NCI-H2107 (cell line): ENCODE measurements at places on chromosomes 3 and 15.

- DNase-seq: no peak
Measured at GRCh38 chr3:45125550-45126026, 20.6 kb downstream of the CDCP1 start.

- DNase-seq: no peak
Measured at GRCh38 chr3:66386925-66387650, 113.7 kb downstream of the LRIG1 start.

GRCh38 chr15:29283381-29283780 lies 13.8 kb upstream of the NSMCE3 start:
- no peak for DNase-seq

DNA sequence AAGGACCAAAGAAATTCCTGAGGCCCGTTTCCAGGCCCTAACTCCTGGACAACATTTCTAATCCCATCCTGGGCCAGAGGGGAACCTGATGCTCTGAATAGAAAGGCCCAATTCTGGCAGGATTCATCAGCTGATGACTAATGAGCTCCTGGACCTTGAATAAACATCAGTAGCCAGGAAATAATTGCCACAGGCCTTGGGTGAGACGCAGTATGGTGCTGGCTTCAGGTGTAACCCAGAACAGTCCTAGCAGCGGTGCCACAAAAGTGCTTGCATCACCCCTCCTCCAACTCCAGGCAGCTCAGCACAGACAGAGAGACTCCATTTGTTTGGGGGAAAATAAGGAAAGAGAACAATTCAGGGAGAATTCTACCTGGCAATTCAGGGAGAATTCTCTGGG lies 184.7 kb upstream of the POU1F1 start:
- no peak for DNase-seq

DNA sequence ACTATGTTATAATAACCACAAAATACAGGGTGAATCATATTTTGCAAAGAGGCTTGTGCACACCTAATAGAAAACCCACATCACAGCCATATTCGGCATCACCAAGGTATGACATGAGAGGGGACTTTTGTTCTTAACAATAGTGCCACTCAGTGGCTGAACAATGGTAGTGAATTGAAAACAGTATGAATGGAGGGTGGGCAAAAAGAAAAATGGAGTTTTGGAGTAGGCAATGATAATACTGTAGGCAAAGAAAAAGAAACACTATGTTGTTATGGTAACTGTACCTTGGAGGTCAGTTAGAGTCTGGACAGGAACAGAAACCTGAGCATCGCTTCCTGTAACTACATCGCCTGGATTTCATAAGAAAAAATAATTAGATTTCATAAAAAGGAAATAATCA lies 348.6 kb downstream of the PLCL2 start:
- DNase-seq: no peak

GRCh38 chr3:146166415-146166821 lies 5.4 kb upstream of the PLOD2 start:
- DNase-seq: no peak

GRCh38 chr3:65751123-65751700 lies 287.5 kb downstream of the MAGI1 start:
- no peak for DNase-seq

DNA sequence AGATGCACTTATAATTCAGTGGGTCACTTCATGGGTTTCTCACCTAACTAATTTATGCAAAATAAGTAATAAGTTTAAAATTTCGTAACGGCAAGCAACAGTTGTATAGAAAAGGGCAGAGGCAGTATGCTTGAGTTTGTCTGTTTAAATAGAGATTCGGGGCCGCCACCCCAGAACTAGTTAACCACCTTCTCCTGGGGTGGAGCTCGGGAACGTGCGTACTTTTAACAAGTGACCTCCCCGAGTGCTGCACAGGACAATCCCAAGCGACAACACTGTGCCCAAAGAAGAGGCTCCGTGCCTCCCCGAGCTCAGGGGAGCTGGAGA lies 439 bp downstream of the SSR3 start:
- no peak for DNase-seq

DNA sequence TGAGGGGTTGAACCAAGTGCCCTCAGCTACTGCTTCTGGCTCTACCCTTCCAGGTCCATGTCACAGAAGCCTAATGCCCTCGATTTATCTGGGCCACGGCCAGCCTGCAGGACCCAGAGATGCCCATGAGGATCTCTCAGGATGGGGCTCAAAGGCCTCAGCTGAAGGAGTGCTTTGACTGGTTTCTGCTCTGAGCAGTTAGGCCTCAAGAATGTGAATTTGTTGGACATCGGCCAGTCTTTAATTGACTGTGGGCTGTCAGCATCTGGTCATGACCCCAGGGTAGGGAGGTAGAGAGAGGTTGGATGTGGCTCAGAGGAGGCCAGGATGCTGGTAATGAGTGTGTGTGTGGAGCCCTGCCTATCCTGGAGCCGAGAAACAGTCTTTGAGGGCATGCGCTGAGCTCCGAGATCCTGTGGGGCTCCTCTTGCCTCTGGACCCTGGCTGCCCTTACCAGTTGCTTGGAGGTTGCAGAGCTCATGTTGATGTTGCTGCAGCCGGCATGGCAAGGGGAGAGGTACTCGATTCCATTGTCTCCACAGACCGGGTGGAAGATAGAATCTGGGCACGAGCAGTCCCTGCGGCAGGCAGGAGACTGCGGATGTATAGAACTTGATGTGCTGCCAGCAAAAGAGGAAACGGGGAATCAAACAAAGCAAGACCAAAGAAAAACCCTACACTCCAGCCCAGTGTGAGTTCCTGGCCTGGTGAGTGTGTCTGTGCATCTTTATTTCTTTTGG lies 49.1 kb upstream of the RAB6B start:
- DNase-seq: no peak

DNA sequence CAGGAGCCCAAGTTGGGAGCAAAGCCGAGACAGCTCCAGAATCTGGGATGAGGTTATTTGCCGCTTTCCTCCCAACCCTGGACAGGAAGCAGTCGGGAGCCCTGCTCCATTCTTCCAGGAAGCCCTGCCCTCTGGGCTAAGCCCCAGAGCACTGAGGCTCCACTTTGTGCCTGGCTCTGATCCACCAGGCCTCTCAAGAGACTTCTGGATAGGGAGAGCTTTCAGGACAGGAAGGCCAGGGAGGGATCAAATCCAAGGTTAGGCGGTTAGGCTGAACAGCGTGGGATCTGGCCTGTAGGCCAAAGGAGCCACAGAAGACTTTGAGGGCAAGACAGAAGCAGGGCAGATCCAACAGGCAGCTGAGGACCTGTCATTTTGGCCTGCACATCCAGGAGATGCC lies 835 bp downstream of the STOML1 start:
- no peak for DNase-seq

GRCh38 chr3:48997714-48998637 lies 7.9 kb downstream of the P4HTM start:
- DNase-seq: no peak

DNA sequence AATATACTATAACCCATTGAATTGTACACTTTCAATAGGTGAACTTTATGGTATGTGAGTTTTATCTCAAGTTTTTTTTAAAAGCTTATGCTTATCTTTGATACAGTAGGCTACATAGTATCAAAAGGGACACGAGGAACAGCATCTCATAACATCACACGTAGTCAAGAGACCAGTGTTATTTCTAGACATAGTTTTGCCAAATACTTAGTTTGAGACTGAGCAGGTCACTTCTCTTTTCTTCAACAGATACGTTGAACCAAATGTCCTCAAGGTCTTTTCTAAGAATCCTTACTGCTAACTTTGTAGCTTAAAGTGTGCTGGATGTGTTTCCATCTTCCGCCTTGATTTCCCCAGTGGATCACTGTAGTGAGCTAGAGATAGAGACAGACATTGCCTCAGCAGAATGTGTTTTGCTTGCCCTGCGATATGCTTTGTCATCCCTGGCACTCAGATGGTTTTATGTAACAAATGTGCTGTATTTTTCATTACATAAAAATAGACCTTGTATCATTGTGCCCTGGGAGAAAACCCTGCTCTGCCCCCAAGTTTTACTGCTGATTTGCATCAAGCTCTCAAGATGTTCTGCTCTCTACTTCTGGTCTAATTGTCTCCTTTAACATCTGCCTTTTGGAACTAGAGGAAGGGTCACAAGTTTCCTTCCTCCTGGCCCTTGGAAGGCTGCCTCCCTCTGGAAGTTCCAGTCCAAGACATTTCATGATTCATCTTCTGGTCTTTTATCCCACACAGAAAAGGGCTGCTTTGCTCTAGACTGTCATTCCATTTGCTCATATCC lies 426.4 kb upstream of the RGMA start:
- no peak for DNase-seq

GRCh38 chr3:66037330-66037985 lies 1.3 kb downstream of the MAGI1 start:
- no peak for DNase-seq

GRCh38 chr3:59677747-59678702 lies 628.2 kb upstream of the CFAP20DC start:
- DNase-seq: no peak

DNA sequence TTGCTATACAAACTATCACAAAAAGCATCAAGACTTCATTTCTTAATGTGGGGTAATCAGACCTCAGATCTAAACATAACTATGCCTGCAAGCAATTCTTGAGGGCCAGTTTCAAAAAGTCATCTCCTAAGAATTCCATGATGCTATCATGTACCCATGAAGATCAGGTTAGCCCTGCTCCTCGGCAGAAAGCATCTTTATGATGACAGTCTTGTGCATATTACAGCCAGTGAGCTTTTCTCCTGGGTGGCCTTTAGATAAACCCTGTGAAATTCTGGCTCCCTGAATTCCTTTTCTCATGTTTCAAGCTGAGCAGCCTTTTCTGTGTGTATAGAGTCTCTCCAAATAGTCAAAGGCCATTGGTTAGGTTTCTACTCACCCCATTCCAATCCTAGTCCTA lies 201.9 kb upstream of the MCTP2 start:
- DNase-seq: no peak

GRCh38 chr15:36527235-36528162 lies 51.9 kb upstream of the CDIN1 start:
- DNase-seq: no peak

DNA sequence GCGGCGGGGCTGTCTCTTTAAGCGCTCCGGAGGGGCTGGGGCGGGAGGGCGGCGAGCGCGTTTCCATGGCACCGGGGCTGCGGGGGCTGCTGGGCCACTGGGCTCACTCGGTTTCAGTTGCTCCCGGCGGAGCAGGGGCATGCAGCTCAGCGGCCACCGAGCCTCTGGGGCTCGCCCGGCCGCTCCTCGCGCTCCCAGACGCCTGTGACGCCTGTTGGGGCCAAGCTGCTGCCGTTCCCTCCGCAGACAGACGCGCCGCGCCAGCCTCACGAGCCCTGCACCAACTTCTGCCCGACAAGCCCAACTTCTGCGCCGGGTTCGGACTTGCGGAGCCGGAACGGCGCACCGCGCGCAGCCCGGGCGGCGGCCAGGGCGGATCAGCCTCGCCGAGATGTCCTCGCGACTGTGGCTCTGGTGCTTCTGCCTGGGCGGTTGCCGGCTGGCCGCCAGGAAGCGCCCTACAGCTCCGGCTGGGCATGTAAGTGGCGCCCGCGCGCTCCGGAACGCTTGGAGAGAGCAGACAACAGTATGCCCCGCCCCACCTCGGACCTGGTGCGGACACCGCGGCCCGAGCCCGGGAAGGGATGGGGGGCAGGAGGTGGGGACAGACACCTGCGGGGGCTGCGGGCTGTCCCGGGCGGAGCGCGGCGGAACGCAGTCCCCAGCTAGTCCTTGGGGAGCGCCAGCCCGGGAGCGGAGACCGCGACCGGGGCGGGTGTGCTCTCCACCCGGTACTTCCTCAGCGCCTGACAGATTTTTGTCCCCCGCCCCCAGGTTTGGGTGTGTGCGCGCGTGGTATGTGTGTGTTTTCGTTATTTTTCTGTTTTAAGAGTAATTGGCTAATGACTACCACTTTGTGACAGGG lies 154.1 kb upstream of the GOLIM4 start:
- DNase-seq: peak; percentile 84

DNA sequence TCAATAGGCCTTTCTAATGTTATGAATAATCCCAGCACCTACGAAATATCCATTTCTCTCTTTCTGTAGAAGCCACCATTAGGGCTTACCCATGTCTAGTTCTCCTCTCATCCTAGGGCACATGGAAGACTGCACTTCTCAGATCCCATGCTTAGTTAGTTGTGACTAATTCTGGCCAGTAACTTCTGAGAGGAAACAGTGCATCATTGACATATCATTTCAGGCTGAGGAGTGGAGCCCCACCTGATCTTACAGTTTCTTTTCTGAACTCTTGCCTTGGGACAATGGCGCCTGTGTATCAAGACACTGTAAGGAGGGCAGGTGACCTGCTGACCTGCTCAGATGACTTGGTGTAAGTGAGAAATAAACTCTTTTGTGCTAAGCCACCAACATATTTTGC lies 39.4 kb upstream of the TBL1XR1 start:
- no peak for DNase-seq

GRCh38 chr15:88301311-88301710 lies 44.8 kb upstream of the NTRK3 start:
- DNase-seq: no peak

DNA sequence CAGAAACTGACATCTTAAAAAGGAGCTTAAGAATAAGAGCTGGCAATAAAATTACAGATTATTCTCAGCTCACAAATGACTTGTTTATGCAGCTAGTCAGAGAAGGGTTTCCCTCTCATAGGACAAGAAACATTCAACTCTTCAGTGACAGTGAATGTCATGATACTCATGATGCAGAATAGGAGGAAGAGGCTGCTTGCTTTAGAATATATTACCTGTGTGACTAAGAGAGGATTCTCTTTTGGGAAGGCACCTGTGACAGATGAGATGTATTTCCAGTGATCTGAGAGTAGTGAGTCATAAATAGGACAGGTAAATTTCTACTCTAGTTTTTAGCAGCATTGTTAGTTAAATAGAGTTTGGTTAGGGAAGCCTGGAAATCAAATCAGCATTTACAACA lies 39.9 kb downstream of the RASA2 start:
- no peak for DNase-seq
